ENCODE measurements at places on chromosomes 5 and 9. TPM values are rescaled to one million over a fixed set of nuclear protein-coding genes. Genes with fewer than 3 reads are reported as not detected.

ARHGEF28 gene
- total RNA-seq = 0.57 TPM

VCAN gene
- total RNA-seq = 278 TPM

XRCC4 gene
- total RNA-seq = 10.8 TPM

NXNL2 gene
- 0.33 TPM for total RNA-seq

HAVCR2 gene
- not detected for total RNA-seq

C1QTNF2 gene
- 0.53 TPM for total RNA-seq

TAF11L10 gene
- total RNA-seq = not detected

HAVCR1 gene
- not detected for total RNA-seq

LCN15 gene
- not detected for total RNA-seq

TAF1L gene
- not detected for total RNA-seq

PCDHB2 gene
- total RNA-seq = 26.3 TPM

PCDHGA8 gene
- total RNA-seq = 0.90 TPM

AGTPBP1 gene
- total RNA-seq = 53.3 TPM

Data from H9 (cell line).